ENCODE measurements at places on chromosomes 5 and 9.

DNA sequence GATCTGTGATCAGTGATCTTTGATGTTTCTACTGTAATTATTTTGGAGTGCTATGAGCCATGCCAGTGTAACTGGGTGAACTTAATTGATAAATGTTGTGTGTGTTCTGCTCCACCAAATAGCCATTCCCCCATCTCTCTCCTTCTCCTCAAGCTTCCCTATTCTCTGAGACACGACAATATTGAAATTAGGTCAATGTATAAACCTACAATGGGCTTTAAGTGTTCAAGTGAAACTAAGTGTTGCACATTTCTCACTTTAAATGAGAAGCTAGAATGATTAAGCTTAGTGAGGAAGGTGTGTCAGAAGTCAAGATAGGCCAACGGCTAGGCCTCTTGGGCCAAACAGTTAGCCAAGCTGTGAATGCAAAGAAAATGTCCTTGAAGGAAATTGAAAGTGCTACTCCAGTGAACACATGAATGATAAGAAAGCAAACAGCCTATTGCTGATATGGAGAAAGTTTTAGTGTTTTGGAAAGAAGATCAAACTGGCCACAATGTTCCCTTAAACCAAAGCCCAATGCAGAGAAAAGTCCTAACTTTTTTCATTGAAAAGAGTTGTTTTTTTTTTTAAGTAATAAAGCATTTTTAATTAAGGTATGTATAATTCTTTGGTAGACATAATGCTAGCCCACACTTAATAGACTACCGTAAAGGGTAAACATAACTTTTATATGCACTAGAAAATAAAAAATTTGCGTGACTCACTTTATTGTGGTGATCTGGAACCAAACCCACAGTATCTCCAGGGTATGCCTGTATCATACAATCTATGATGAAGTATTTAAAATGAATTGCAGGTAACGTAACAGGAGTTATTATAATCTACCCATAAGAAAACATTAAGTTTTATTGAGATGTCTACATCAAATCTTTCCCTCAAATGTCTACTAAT lies 42.5 kb upstream of the ALDH1A1 start:
- no peak for DNase-seq

GRCh38 chr9:87816036-87816435 lies 66.6 kb upstream of the SPATA31E1 start:
- DNase-seq, result no peak

DNA sequence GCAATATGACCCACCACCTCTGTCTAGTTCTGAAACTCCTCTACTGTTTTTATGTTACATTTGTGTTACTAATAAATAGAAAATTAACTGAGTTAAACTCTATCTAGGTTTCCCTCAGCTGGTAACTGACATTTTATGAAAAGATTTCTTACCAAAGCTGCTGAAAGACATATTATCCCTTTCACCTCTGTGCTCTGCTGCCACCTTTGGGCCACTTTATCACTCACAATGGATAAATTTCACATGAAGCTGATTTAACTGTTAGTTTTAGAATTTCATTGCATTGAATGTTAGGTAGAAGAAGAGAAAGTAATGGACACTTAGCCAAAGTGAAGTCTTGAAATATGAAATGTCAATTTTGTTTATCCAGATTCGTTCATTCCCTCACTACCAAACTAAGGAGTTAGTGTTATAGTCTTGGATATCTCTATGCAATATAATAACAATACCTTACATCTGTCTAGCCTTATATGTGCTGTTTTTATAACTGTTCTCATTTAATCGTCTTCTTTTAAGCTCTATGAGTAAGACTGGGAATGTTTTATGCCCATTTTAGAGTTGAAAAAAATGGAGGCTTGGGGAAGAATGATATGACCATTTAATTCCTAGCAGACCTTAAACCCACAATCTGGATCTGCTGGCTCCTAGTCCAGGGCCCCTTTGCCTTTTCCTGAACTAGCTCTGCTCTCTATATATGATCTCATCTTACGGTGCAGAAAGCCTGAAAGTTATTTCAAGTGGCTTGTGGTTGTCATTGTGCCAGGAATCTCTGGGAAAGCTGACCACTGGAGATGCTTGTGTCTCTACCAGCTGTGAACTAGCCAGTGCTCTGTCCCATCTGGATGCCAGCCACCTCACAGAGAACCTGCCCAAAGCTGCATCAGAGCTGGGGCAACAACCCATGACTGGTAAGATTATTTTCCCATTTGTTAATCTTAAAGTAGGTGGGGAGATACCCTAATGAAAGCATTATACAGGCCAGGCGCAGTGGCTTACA lies 97.1 kb downstream of the GOLPH3 start:
- DNase-seq, result no peak

DNA sequence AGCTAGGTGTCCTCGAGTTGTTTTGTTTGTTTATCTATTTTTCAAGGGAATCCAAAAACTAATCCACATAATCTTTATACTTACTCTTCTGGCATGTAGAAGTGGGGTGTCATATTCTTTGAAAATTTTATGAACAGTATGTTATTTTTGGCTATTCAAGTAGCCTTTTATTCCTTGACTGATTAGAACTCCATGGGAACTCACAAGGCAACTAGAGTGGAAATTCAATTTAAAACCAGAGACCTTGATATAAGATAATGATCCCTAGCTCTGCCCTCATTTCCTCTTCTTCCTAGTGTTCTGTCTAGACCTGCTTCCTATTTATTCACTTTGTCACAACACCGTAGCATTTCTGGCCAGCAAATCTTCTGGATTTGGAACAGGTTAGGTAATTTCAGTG lies 1123.7 kb upstream of the C9orf72 start:
- DNase-seq, result no peak

DNA sequence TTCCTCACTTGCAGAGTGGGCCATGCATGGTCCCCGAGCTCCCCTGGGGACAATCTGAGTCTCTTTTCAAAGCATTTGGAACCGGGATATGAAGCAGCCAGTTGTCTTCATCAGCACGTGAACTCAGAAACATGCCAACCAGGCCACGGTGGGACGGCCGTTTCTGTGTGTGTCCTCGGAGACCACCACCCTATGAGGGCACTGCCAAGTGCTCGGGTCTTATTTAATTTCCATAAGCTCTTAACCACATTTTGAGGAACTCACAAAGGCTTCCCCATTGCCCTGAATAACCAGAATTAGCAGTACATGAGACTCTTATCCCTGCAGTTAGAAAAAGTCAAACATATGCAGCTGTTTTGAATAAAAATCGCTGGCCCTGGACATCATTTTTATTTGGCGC lies 60.1 kb downstream of the OTULIN start:
- no peak for DNase-seq

- DNase-seq, result no peak
Measured at GRCh38 chr9:133113163-133113948, 7.7 kb downstream of the RALGDS start.

DNA sequence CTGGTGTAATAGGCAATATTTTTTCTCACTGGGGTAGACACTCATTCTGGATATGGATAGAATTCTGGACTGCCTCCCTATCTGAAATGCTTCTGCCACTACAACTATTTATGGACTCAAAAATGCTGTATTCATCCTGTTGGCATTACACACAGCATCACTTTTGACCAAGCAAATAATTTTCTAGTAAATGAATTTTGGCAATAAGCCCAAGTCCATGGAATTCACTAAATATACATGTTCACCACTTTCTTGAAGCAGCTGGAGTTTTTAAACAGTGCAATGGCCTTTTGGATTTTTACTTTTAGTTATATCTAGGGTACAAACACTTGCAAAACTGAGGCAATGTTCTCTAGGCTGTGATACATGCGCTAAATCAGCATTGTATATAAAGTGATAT lies 724.9 kb upstream of the EDIL3 start:
- DNase-seq, result no peak

- no peak for DNase-seq
Measured at GRCh38 chr9:121217609-121218292, 16.1 kb upstream of the RAB14 start.

GRCh38 chr5:1878050-1878849 lies 4.5 kb downstream of the IRX4 start:
- no peak for DNase-seq

- DNase-seq, result peak; percentile 96
Measured at GRCh38 chr5:134411546-134412266, at the start of gene CDKN2AIPNL. Gene CDKN2AIPNL, minus strand, starts transcription at chr5:134411881. Its CDS starts 27 bp downstream, at chr5:134411854.

Measured in osteocyte (in vitro differentiated cells).